ENCODE measurements at places on chromosomes 5 and 9.

DNA sequence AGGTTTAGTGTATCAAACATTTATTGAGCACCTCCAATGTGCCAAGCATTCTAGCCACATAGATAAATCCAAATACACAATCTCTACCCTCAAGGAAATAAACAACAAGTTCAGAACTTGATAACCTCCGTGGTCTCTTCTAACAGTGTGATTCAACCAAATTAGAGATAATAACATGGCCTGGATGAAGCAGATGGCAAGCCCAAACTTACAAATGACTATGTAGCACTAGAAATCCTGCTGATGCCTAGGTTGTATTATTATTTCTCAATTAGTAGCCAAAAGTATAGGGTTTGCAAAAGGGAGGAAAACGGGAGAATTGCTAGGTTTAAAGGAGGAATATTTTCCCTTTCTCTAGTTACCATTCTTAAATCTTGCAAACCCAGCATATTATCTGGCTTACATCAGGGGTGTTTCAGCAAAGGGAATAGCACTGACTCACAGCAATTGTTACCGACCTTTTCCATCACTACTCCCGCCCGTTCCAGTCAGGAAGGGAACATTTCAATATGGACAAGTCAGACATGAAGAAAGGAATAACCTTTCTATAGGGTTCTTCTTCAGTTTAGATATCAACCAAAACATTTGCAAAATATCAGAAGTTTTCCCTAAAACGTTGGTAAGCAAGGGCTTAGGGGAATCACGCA is 2.3 kb downstream of the DPYSL3 start:
- DNase-seq, result no peak

GRCh38 chr9:16309082-16309468 is 561.4 kb downstream of the BNC2 start:
- no peak for DNase-seq

- no peak for DNase-seq
Observed at GRCh38 chr5:39691136-39691535, 266.4 kb upstream of the DAB2 start.

GRCh38 chr5:126975796-126976195 is 54.6 kb downstream of the MARCHF3 start:
- DNase-seq, result no peak

GRCh38 chr5:93277051-93277450 is 304.0 kb downstream of the NR2F1-AS1 start:
- DNase-seq, result no peak

DNA sequence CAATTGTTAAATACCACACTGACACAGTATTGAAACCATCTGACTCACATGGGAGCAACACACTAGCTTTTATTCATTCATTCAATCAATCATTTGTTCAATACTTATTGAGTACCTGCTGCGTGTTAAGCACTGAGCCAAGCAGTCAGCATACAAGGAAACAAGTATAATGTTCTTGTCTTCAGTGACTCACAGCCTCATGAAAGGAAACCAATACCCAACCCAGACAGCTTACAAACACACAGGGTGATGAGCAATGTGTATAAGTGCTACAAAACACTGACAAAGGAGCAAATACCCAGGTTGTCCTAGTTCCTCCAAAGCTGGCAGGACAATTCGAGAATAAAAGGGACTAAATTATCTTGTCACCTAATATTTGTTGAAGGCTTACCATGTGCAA is 67.6 kb upstream of the RASEF start:
- no peak for DNase-seq

- DNase-seq, result no peak
Observed at GRCh38 chr9:136527721-136528710, 17.8 kb downstream of the NOTCH1 start.

- DNase-seq, result no peak
Observed at GRCh38 chr9:137409515-137409914, 13.4 kb downstream of the EXD3 start.

GRCh38 chr5:59035681-59036080 is 452.8 kb downstream of the RAB3C start:
- no peak for DNase-seq

DNA sequence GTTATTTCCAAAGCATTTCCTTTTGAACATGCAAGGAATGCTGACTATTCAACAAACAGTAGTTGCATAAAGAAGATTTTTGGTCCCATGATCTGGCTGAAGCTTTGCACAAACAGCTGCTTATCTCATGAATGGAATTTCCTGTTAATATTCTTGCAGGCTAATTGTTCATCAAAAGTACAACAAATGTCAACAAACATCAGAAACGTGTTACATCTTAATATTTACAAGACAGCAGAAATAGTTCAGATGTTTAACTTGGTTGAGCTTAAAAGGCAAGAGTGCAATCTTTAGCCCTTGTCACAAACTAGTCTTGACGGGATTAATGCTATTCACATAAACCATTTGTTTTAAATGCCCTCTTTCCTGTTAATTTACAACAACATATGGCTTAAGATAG is 47.9 kb upstream of the BASP1 start:
- DNase-seq, result no peak

DNA sequence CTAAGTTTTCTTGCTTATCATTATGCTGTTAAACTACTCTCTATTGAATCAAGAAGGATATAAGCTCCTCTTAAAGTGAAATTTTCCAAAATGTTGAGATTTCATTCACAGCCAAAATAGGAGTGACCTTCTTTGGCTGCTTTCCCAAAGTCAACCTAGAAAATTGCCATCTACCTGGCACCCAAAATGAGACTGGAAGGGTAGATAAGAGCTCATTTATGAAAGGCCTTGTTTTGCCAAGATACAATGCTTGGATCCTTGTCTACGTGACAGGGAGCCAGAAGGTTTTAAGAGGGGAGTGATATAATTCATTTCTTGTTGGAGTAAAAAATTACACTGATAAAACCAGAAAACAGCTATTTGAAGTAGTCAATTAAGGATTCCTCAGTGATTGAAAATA is 287.1 kb downstream of the IZUMO3 start:
- DNase-seq, result no peak

- no peak for DNase-seq
Observed at GRCh38 chr5:61353293-61353692, 21.2 kb downstream of the ZSWIM6 start.

DNA sequence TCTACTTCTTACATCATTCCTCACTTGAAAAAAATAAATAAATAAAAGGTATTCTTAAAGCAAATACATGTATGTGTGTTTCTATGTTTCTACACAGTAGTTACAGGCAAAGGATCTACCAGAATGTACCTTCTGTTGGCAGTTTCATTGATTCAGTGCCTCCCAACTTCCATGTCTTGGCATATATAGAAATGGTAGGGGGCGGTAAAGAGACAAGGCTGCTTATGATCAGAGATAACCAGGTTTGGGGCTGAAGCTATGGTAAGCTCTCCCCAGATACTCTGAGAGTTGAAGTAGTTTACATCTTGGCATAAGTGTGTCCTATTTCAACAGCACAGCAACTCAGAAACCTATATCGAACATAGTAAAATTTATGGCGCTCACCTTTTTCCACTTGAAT is 1075.4 kb upstream of the C9orf72 start:
- DNase-seq, result no peak

DNA sequence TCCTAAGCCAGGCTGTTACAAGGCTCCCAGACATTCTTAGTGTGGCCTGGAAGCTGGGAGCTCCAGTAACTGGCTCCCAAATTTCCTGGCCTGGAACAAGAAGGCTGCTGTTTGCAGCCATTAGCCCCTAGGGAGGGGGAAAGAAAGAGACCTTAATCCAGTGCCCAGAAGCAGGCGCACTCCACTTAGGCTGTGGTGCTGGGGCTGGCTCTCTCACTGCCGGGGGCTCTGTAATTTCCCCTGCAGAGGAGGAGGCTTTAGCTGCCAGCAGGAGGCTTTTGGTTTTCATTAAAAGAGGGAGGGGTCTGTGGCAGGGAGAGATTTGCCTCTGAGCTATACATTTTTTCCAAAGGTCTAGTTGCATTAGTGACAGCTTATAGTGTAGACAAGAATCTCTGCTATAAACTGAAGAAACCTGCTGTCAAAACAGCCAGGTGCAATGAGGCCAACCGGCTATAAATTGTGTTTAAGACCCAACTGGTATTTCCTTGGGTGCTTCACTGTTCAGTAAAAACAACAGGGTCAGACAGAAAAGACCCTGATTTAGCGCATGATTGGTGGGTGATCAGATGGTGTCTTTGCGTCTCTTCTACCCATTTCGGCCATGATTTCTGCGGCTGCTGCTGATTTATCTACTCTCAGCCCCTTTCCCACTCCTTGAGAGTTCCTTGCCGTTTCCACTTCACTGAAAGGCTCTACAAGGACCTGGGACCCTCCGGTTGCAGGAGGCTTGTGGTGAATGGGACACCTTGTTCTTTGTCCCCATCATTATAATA is 254.6 kb downstream of the AOPEP start:
- no peak for DNase-seq

GRCh38 chr9:5629312-5630080 is 589 bp downstream of the RIC1 start:
- peak; percentile 61 for DNase-seq

- no peak for DNase-seq
Observed at GRCh38 chr5:132095424-132095972, 21.9 kb downstream of the CSF2 start.

GRCh38 chr5:178206166-178207101 is 2.1 kb downstream of the HNRNPAB start:
- no peak for DNase-seq

GRCh38 chr5:54073131-54073530 is 237.2 kb downstream of the ARL15 start:
- no peak for DNase-seq

DNA sequence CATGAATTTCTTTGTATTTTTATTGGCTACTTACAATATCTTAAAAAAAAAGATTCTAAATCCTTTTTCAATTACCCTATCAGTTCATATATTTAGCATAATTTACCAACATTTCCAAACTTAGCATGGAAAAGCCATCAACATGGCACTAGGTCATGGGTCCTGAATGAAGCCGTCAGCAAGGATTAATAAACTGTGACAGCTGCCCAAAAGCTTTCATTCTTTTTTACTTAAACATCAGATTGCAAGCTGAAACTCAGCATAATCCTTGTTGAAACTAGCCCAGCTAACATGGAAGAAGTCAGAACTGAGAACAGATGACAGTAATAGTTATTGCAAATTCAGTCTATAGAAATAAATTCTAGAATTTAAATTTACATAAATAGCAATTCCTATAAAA is 209.8 kb downstream of the ADAMTS6 start:
- no peak for DNase-seq

GRCh38 chr5:83256091-83256780 is 178.9 kb downstream of the XRCC4 start:
- DNase-seq, result no peak

- DNase-seq, result no peak
Observed at GRCh38 chr5:38905516-38905915, 59.7 kb downstream of the OSMR start.

- DNase-seq, result no peak
Observed at GRCh38 chr5:111507276-111507675, 5.1 kb downstream of the STARD4 start.

DNA sequence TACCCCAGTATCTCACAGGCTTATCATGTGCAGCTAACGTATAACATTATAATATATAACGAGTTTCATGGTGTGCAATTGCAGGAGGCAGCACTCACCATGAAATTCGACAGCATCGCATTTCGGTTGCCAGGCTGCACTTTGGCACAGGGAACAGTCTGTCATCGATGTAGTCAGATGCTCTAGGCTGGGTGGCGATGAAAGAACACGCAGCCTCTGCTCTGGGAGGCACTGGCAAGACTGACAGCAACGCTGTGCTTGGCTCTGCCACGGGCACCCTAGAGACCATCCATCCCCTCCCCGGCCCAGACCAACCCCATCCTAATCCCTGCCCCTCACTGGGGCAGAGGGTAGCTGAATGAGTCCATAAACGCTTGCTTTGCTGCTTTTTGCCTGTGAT is 290.8 kb downstream of the MED10 start:
- DNase-seq, result no peak

- DNase-seq, result no peak
Observed at GRCh38 chr5:171927345-171927941, 79.0 kb downstream of the FBXW11 start.

- DNase-seq, result no peak
Observed at GRCh38 chr5:82802954-82803353, 274.2 kb downstream of the TMEM167A start.

DNA sequence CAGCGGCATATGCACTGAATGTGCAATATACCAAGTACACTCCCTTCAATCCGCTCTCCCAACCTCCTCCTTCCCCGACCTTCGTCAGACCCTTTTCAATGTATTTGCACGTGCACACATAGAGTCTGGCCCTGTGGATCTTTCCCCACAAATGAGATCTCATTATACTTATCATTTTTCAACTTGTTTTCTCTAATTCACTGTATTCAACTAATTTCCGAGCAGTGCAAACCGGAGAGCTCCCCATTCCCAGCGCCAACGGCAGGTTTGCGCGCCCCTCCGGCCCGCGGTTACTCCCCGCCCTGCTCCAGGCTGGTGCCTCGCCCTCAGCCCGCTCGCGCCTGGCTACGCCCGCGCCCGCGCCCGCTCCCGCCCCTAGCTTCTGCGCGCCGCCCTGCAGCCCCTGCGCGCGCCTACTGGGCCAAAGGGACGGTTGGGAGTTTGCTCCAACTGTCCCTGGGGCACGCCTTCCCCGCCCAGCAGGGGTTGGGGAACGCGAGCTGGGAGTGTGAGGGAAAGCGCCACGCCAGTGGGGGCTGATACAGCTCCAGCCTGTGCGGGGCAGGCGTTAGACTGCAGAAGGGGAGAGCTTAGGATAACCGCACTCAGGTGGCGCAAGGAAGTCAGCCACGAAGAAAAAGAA is 3.3 kb upstream of the CDC20B start:
- no peak for DNase-seq

DNA sequence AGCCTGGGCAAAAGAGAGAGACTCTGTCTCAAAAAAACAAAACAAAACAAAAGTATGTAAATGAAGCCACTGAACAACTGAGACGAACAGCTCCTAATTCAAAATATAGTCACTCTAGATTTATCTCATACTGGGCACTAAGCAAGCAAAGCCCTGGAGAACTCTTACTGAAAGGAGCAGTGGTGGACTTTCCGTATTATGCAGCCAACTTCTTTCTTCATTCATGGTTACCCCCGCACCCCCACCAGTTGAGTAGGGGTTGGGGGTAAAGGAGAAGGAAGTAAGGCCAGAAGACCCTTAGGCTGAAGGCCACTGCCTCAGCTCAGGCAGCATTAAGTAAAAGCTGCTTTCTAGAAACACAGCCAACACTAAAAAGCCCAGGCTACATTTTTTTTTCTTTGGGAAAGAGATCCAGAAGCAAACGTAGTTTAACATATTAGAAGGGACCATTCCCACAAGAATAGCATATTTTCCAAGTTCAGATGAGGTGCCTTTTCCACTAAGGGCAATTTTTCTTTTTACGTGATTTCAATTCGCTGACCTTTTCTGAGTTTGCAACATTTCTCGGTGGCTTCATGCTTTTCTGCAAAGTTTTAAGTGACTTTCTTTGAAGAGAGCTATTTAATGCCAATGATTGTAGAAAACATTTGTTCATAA is 55.3 kb downstream of the MAPKAP1 start:
- DNase-seq, result no peak

GRCh38 chr5:18403141-18403540 is 768.9 kb downstream of the TAF11L14 start:
- DNase-seq, result no peak

DNA sequence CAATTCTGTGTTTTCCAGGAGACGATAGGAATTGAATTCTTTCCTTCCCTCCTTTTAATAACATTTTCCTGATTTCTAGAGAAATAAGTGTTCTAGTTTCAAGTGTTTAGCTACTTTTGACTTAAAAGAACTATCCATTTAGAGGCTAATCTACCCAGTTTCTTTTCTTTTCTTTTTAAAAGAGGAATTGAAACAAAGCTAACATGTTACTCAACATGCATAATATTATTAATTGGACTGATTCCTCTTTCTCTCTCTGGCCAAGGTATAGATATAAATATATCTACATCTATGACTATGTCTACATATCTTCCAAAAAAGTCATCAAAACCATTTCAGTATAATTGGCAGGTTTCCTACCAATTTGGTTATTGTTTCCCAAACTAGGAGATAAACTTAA is 309.8 kb downstream of the TRPM3 start:
- DNase-seq, result no peak

Data from amygdala (tissue), 56 donors.